Right ventricle myocardium inferior (tissue), 1 donor: ENCODE measurements at places on chromosomes 7 and 10.
A peak's percentile ranks its signal among the peaks of the same experiment; 100 is the strongest.

DNA sequence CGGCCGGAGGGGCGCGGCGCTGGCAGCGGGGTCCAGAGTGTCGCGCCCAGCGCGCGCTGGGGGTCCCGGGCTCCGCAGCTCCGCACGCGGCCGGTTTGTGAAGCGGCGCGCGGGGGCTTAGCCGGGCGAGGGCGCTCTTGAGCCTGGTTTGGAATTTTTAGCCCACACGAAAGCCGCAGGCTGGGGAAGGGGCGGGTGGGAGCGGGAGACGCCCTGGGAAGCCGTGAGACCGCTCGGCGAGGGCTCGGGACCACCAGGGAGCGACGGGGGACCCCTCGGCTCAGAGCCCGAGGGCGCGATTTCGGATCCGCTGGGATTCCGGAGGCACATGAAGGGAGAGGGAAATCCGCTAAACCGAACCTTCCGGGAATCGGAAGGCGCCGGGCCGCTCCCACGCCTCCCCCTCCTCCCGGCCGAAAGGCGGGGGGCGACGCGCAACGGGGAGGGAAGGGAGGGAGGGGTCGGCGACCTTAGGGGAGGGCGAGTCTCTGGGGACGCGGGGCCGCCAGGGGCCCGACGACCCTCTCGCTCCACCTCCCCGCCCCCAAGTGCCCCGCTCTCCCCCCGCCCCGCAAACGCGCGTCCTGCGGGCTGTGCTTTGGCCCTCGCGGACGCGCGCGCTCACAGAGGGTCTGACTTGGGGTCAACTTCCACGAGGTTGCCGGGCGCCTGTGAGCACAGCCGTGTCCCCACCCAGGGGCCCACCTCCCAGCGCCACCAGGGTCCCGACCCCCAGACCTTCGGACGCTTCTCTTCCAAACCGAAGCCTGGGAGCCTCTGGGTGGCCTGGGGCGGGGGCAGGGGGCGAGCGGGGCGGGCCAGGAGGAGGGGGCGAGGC is 5.1 kb upstream of the ELFN1 start:
- peak; percentile 76 for DNase-seq

DNA sequence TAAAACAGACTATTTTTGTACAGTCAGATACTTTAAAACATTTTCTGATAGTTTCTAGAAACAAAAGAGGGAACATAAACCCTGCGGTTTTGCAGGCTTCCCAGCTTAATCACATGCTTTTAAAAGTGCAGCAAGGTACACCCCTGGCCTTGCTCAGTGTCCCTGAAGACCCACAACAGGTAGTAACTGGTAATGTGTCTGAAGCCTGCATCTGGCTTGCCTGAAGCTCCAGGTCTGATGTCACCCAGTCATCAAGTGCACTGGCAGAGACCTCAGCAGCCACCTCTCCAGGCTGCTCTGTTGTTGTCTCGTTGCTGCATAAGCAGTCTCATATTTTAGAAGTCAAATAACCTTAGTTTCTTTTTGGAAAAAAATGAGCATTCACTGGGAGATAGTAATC is 376.1 kb upstream of the MTPN start:
- no peak for DNase-seq

DNA sequence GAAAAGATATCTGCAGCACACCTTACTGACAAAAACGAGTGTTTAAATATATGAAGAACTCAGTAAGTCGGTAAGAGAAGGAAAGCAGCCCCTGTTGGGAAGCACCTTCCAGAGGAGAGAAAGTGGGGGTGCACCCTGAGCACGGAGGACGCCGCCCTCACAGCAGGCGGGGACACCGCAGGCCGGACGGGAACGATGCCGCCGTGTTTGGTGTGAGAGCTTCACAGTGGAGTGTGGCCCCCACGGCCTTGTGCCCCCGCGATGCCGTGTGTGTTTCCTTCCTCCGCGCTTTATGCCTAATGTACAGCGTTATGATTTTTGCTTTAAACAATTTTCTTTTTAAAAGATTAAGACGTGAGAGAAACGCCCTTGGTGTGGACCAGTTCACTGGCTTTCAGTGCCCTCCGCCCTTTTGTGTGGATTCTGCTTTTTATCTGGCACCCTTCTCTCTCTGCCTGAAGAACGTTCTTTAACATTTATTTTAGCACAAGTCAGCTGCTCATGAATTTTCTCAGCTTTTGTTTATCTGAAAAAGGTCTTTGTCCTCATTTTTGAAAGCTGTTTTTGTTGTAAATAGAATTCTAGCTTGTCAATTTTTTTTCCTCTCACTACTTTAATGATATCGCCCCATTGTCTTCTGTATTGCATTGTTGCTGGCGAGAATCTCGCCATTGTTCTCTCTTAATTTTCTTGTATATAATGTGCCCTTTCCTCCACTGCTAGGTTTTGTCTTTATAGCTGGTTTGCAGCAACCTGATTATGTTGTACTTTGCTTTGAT is 110.7 kb downstream of the INPP5A start:
- DNase-seq, result no peak

GRCh38 chr10:16583382-16583781 is 61.7 kb upstream of the C1QL3 start:
- DNase-seq, result no peak

GRCh38 chr10:113322843-113323242 is 230.0 kb upstream of the HABP2 start:
- no peak for DNase-seq

DNA sequence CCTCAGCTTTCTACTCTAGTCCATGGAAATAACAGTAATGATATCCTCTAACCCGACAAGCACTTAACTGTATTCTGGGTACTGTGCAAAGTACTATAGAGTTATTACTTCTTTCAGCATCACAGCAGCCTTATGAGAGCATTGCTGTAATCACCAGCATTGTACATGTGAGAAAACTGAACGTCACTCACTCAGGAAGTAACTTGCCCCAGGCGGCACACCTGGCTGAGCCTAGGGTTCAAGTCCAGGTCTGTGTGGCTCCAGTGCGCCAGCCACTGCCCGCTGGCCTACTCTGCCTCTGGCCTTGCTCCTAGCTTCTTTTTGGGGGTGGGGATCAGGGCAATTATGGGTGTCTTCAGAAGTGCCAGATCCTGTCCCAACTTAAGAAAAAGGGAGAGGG is 50.5 kb downstream of the ZMIZ1 start:
- no peak for DNase-seq

GRCh38 chr7:44323381-44324203 is 1.8 kb downstream of the CAMK2B start:
- DNase-seq, result no peak

GRCh38 chr7:141562543-141562942 is 11.3 kb downstream of the AGK start:
- no peak for DNase-seq

DNA sequence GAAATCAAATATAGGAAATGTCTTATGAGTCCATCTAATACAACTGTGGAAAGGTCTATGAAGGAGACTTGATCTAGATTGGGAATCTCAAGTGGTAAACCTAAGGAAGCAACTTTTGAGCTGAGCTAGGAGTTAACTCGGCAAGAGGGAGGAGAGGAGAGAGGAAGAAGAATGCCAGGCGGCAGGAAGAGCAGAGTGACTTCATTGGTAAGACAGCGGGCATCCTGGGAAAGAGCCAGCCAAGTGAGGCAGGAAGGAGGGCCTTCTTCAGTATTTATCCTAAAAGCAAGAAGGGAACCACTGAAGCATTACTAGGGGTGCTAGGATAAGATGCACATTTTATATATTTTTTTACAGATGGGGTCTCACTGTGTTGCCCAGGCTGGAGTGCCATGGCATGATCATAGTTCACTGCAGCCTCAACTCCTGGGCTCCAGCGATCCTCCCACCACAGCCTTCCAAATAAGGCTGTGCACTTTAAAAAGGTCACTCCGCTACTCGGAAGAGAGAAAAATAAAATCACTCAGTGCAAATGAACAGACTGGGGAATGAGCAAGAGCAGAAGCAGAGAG is 2.0 kb downstream of the BCL7B start:
- DNase-seq, result no peak
